Mesothelial cell of epicardium (in vitro differentiated cells): ENCODE measurements at places on chromosomes 7 and 10. TPM values are rescaled to one million over a fixed set of nuclear protein-coding genes. Genes with fewer than 3 reads are reported as not detected.

- DNase-seq: no peak
- no peak overlapping the region for H3K27ac ChIP-seq
- no peak overlapping the region for H3K4me3 ChIP-seq
Observed at GRCh38 chr7:51190969-51191368, 125.6 kb downstream of the COBL start.

DNA sequence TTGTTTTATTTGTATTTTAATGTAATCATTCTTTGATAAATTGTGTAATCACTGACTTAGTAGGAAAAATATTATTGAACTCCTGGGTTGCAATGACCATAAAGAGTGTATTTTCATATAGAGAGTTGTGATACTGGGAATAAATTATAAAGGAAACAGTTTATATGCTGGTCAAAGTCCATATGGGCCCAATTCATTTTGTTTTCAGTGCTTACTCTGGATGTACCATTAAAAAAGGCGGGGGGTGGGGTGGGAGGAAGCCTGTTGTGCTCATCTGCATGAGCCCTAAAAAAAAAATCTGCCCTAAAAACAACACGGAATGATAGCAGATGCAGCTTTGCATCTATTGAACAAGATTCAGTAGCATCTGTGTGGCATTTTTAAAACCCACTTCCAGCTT is 114.2 kb downstream of the BTRC start:
- H3K4me1 ChIP-seq: peaks cover 10% of the 10 kb centered on the region
- no peak for DNase-seq
- no peaks in the 10 kb centered on the region for H3K27me3 ChIP-seq
- H3K36me3 ChIP-seq: peaks cover 4% of the 10 kb centered on the region
- no peak overlapping the region for H3K4me3 ChIP-seq
- no peak overlapping the region for H3K27ac ChIP-seq

PTPN20 gene
- total RNA-seq: not detected in 3 replicates

DNAJC1 gene
- 23.7 to 27.2 TPM (median 26.2 TPM) in 3 replicates for total RNA-seq

LIPN gene
- total RNA-seq: not detected in 3 replicates

CYP3A5 gene
- total RNA-seq: 9.0 to 10.1 TPM (median 9.2 TPM) in 3 replicates

PITX3 gene
- not detected in 3 replicates for total RNA-seq

HOGA1 gene
- 0.31 to 0.50 TPM (median 0.40 TPM) in 3 replicates for total RNA-seq
